Activated CD8-positive, alpha-beta memory T cell treated with anti-CD3 and anti-CD28 coated beads for 4 hours (primary cell): ENCODE measurements at places on chromosomes 3 and 15.

GRCh38 chr3:73442886-73443285 lies 181.9 kb downstream of the PDZRN3 start:
- no peak for DNase-seq

DNA sequence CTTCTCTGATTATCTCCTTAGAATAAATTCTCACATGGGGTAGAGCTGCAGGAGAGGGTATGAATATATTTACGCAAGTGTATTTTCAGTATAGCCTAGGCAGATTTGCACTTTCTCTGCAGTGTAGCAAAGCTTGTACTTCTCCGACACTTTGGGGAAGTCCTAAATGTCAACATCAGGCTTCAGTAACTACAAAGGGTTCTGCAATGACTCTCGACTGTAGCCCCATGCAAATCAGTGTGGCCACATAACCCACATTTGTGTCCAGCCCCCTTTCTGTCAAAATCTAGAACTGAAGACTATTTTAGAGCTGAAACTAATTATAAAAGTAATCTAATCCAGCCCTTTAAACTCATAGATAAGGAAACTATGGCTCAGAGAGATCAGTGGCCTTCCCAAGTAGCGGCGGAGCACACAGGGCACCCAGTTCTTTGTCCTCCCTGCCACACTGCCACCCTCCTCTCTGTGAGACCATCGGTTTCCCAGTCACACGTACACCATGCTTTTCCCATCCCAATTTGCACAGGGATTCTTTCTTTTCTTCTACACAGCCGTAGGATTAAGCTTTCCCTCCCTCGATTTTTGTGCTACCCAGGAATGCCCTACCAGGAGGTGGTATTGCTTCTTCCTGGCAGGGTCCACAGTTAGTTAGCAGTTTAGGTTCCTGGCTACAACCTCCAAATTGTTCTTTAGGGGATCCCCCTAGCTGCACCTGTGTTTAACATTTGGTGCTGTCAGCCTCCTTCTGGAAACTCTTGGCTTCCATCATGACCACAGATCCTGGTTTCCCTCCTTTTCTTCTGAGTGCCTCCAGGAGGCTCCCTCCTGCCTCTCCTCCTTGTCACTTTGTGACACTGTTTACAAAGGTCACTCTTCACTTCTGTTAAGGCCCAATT lies 22.9 kb downstream of the MRAS start:
- no peak for DNase-seq

GRCh38 chr15:36590838-36591237 lies 11.4 kb downstream of the CDIN1 start:
- DNase-seq: no peak

DNA sequence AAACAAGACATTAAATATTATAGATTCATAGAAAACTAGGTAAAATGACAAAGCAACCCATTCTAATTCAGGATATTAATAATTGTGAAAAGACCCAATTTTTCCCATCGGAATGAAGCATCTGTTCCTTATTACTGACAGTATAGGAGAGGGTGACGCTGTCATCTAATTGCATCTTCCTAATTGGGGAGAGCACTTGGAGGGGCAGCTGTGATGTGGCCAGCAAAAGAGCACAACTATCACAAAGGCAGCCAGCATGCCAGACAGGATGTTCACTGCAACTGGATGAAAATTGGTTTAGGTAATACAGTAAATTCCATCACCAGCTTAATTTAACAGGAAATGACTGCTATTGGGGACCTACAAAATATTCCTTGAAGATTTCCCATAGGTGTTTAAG lies 21.9 kb upstream of the MINAR1 start:
- no peak for DNase-seq
